Endothelial cell (in vitro differentiated cells): ENCODE measurements at places on chromosomes 16 and 17.

GRCh38 chr16:77905374-77905920, 116.9 kb upstream of the CLEC3A start:
- H3K27ac ChIP-seq, result no peak overlapping the region
- H3K27me3 ChIP-seq, result no peaks in the 10 kb centered on the region
- no peak overlapping the region for H3K4me3 ChIP-seq
- DNase-seq, result no peak

- no peak overlapping the region for H3K27ac ChIP-seq
- no peak overlapping the region for H3K4me3 ChIP-seq
- no peak for DNase-seq
- H3K27me3 ChIP-seq, result peaks cover 12% of the 10 kb centered on the region
Measured at GRCh38 chr16:67723151-67723910, 4.2 kb upstream of the GFOD2 start.

DNA sequence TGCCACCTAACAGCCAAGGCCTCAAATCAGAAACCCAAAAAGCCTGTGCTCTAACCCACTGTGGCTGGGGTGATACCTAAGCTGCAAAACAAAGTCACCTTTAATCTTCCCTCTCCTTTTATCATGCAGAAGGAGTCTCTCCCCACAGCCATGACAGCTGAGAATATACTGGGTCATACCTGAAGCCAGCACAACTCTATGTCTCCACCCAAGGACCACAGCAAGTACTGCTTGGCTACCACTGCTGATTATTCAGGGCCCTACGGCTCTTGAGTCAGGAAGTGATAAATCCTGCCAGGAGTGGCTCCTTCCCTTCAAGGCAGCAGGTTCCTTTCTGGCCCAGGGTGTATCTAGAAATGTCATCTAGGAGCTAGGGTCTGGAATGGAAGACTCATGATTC, 151.5 kb upstream of the TOM1L1 start:
- peaks cover under 1% of the 10 kb centered on the region for H3K36me3 ChIP-seq
- H3K27me3 ChIP-seq, result no peaks in the 10 kb centered on the region
- no peaks in the 10 kb centered on the region for H3K4me1 ChIP-seq

- no peaks in the 10 kb centered on the region for H3K4me1 ChIP-seq
- H3K36me3 ChIP-seq, result no peaks in the 10 kb centered on the region
- no peak for DNase-seq
- H3K4me3 ChIP-seq, result no peak overlapping the region
Measured at GRCh38 chr17:34598161-34598776, 18.9 kb downstream of the TMEM132E start.

- H3K36me3 ChIP-seq, result no peaks in the 10 kb centered on the region
- peaks cover 4% of the 10 kb centered on the region for H3K27me3 ChIP-seq
- no peak for DNase-seq
- peaks cover 38% of the 10 kb centered on the region for H3K4me1 ChIP-seq
- H3K27ac ChIP-seq, result no peak overlapping the region
Measured at GRCh38 chr17:57405491-57406072, 149.3 kb downstream of the MSI2 start.

- DNase-seq, result no peak
- H3K27me3 ChIP-seq, result peaks cover 1% of the 10 kb centered on the region
- no peak overlapping the region for H3K4me3 ChIP-seq
- peaks cover 39% of the 10 kb centered on the region for H3K4me1 ChIP-seq
- peaks cover 28% of the 10 kb centered on the region for H3K36me3 ChIP-seq
Measured at GRCh38 chr17:82876149-82876548, 36.3 kb upstream of the ZNF750 start.

DNA sequence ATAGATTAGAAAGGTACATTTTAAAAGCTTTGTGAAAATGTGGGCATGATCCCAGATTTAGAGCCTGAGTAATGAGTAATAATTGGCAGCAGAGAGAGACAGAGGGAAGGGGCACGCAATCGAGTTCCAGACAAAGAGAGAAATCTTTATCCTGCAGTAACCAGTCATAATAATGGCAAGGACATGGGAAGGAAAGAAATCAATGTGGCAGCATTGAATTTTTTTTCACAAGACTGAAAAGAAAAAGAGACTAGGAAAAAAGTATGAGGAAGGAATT, 790.8 kb upstream of the SOX9 start:
- peaks cover 2% of the 10 kb centered on the region for H3K27me3 ChIP-seq
- DNase-seq, result no peak
- no peaks in the 10 kb centered on the region for H3K4me1 ChIP-seq
- no peak overlapping the region for H3K4me3 ChIP-seq

- peaks cover 1% of the 10 kb centered on the region for H3K27me3 ChIP-seq
- H3K4me3 ChIP-seq, result no peak overlapping the region
- no peaks in the 10 kb centered on the region for H3K36me3 ChIP-seq
- DNase-seq, result no peak
- H3K4me1 ChIP-seq, result no peaks in the 10 kb centered on the region
- no peak overlapping the region for H3K27ac ChIP-seq
Measured at GRCh38 chr17:41415833-41416335, 8.5 kb downstream of the KRT37 start.

DNA sequence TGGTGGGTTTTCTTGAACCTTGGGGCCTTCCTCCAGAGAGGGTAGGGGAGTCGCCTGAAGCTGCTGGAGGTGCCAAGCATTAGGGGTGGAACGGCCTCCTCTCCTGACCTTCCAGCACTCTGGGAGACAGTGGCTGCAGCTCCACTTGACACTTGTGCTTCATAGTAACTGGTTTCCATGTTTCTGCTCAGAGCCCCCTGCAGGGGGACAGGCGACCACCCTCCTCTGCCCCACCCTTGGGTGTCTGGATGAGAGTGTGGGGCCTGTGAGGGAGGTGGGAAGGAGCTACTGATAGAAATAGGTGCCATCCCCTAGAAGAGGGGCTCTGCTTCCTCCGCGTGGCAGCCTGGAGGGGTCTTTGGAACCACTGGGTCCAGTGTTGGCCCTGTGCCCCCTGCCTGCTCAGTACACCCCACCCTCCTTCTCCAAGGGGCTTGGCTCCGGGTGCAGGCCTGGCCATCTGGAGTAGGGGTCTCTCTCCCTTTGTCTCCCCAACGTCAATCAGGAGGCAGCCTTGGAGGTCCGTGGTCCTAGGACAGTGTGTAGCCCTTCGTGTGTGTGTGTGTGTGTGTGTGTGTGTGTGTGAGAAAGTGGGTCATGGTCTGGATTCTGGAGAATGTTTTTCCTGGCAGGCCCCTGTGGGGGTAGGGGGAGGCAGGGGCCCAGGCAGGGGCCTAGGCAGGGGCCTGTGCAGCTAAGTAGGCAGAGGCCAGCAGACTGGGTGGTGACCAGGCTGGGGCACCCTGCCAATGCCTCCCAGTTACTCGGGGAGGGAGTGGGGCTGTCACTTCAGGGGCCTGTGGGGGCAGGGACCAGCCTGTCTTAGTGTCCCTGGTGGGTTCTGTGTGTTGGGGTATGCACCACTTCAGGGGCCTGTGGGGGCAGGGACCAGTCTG, 4.9 kb downstream of the LASP1 start:
- H3K4me1 ChIP-seq, result peaks cover 32% of the 10 kb centered on the region
- no peak overlapping the region for H3K4me3 ChIP-seq
- peaks cover 21% of the 10 kb centered on the region for H3K27me3 ChIP-seq
- no peak for DNase-seq

DNA sequence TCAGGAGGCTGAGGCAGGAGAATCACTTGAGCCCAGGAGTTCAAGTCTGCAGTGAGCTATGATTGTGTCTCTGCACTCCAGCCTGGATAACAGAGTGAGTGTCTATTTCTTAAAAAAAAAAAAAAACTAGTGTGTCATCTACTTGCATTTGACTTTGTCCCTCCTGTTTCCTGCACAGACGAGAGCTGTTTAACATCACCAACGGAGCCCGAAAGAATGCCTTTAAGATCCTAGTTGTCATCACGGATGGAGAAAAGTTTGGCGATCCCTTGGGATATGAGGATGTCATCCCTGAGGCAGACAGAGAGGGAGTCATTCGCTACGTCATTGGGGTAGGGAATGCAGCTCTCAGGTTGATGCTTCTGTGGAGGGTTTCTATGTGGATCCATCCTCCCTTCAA, 13.4 kb downstream of the ITGAM start:
- H3K27ac ChIP-seq, result no peak overlapping the region
- no peak overlapping the region for H3K4me3 ChIP-seq
- no peaks in the 10 kb centered on the region for H3K4me1 ChIP-seq
- H3K36me3 ChIP-seq, result no peaks in the 10 kb centered on the region
- peaks cover 6% of the 10 kb centered on the region for H3K27me3 ChIP-seq
- no peak for DNase-seq

DNA sequence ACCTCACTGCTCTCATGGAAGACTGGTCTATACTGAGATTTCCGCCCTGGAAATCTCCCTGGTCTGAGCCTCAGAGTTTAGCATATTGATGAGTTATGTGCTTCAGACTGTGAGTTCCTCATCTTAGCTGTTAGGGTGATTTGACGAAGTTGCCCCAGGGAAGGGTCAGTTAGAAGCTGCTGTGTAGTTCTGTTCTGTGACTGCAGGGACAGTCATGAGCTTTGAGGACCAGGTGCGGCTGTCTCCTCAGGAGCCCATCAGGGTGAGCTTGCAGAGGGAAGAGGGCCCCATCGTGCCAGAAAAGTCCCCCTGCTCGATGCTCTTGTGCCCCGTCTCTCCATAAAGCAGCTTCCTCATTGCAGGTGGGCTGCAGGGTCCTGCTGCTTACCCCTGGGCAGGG, 28.3 kb upstream of the IL17C start:
- peaks cover 17% of the 10 kb centered on the region for H3K4me1 ChIP-seq
- DNase-seq, result no peak
- H3K4me3 ChIP-seq, result no peak overlapping the region
- H3K27ac ChIP-seq, result no peak overlapping the region
- H3K36me3 ChIP-seq, result peaks cover 37% of the 10 kb centered on the region
- peaks cover 5% of the 10 kb centered on the region for H3K27me3 ChIP-seq

GRCh38 chr17:31064707-31065106, 30.1 kb upstream of the NF1 start:
- no peak overlapping the region for H3K27ac ChIP-seq
- peaks cover 2% of the 10 kb centered on the region for H3K27me3 ChIP-seq
- no peaks in the 10 kb centered on the region for H3K4me1 ChIP-seq
- H3K4me3 ChIP-seq, result no peak overlapping the region

- no peaks in the 10 kb centered on the region for H3K36me3 ChIP-seq
- no peak overlapping the region for H3K27ac ChIP-seq
- no peak for DNase-seq
- H3K4me3 ChIP-seq, result no peak overlapping the region
- H3K4me1 ChIP-seq, result no peaks in the 10 kb centered on the region
- H3K27me3 ChIP-seq, result peaks cover 2% of the 10 kb centered on the region
Measured at GRCh38 chr16:7366041-7366440, 33.4 kb downstream of the RBFOX1 start.
